ENCODE measurements at places on chromosomes 7 and 10. TPM values are rescaled to one million over a fixed set of nuclear protein-coding genes. Genes with fewer than 3 reads are reported as not detected.

Gene PTPN20
- 0.74 TPM for total RNA-seq

GRCh38 chr10:128973221-128973620 lies 493.8 kb upstream of the MGMT start:
- DNase-seq: no peak

Gene LUC7L2
- 67.3 TPM for total RNA-seq

- DNase-seq: no peak
These were observed 32.0 kb upstream of the ABCB4 start for GRCh38 chr7:87507446-87507845.

- DNase-seq: no peak
These were observed 96.8 kb downstream of the COL28A1 start for GRCh38 chr7:7438851-7439250.

Gene ANKRD1
- 1.6 TPM for total RNA-seq

DNA sequence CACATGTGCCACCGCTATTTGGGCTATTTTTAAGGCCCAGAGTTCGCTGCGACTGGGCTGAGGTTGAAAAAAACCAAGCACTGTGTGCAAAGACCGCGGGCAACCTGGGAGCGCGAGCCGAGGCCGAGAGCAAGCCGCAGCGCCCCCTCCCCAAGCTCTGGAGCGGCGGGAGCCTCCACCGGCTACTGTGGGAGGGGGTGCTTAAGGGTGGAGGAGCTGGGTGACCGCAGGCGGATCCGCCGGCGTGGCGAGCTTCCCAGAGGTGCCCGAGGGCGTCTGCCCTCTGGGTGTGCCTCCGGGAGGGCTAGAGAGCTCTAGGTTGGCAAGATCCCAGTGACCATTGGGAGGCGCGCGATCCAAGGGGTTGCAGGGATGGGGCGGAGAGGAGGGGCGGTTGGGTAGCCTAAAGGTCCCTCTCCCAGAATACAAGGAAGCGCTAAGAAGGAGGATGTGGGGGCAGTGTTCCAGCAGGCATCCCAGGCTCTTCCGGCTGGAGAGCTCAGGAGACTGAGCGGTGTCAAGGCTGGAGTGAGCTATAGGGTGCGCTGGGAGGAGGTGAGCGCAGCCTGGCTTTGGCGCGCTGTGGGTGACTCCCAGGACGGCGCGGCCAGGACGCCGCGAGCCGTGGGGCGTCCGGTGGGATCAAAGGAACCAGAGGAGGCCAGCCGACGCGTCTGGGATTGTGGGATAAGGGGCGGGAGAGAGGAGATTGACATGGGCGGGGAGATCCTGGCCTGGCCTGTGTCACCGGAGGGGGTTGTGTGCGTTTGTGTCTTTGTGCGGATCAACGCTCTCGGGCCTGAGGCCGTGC lies 8.0 kb downstream of the DLX5 start:
- no peak for DNase-seq

DNA sequence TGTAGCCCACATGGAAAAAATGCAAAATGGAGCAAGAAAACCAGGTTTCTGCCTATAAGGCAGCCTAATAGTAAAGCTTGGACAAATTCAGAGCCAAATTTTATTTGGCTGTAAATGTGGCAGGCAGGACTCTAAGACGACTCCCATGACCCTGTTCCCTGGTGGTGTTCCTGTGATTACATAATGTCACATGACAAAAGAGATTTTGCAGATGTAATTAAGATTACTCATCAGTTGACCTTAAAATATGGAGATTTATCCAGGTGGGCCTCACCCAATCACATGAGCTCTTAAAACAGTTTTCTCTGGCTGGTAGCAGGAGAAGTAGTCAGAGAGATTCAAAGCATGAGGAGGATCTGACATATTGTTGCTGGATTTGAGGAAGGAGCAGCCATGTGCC lies 303.1 kb upstream of the IMMP2L start:
- no peak for DNase-seq

Gene GNAI1
- total RNA-seq: 179 TPM

DNA sequence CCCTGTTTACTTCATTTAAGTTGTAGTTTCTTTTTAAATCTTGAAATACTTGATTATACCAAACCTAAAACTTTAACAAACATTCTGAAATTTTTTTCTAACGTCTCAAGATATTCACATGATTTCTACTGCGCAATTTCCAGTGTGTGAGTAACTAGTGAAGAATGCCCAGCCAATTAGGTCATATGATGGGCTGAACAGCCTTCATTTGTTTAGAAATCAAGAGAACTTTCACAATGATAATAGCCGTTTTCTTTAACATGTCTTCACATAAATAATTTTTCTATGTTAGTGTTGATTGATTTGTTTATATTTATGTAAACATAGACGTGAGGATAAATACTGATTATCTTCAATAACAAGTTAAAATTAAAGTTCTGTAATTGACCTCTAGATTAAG lies 21.8 kb downstream of the STAM start:
- no peak for DNase-seq

GRCh38 chr7:142313528-142313927 lies 55.7 kb upstream of the PRSS58 start:
- DNase-seq: no peak

- DNase-seq: peak; percentile 77
These were observed 81.0 kb upstream of the GNA12 start for GRCh38 chr7:2924866-2925840.

DNA sequence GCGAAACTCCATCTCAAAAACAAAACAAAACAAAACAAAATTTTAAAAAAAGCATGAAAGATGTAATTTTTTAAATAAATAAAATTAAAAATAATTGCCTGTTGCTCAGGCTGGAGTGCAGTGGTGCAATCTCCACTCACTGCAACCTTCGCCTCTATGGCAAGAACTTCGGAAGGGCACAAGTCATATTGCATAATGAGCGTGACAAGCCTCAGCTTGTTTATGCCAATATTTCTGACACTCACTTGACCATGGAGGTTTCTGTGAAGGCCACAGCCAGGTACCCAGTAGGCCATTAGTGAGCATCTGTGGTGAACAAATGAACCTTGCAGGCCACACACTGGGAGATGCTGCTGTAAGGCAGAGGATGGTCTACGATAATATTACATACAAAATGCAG lies 106.1 kb upstream of the KMT2C start:
- DNase-seq: no peak

Gene AS3MT
- 2.1 TPM for total RNA-seq

DNA sequence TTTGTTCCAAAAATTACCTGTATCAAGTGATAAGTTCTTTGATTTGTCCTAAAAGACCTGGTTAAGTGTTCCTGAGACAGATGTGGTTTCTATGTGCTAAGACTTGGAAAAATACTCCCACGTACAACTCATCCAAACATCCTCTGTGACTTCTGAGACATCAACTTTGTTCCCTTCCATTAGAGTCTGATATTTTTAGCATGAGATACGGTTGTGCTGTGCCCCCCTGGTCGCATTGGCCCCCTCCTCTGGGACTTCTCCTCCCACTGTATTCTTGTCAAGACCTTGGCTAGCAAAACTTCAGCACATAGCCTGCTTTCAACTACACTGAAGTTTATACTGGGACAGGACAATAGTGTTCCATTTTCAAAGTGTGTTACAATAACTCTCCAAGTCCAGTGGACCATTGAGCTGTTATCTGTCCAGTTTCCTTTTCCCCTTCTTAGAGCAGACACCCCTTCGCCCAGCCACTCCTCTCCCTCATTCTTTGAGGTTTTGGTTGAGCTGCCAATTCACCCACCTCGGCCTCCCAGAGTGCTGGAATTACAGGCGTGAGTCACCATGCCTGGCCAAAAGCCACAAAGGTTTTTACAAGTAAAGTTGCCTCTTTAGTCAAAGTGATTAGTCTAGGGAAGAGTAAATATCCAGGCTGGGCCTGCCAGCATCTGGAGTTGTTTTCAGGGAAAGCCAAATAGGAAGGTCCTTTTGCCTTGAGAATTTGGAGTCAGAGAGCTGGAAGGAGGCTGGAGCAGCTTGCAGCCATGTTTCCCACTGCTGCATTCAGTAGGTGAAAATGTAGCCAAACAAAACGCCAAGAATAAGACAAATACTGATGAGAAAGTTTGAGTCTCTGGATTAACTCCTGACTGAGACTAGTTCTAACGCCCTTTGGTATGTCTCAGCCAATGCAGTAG lies 17.8 kb upstream of the PDLIM1 start:
- no peak for DNase-seq

- no peak for DNase-seq
These were observed 63.1 kb upstream of the SORCS3 start for GRCh38 chr10:104577861-104578521.

Gene ADRA2A
- 187 TPM for total RNA-seq

Gene INHBA
- 1.00 TPM for total RNA-seq

DNA sequence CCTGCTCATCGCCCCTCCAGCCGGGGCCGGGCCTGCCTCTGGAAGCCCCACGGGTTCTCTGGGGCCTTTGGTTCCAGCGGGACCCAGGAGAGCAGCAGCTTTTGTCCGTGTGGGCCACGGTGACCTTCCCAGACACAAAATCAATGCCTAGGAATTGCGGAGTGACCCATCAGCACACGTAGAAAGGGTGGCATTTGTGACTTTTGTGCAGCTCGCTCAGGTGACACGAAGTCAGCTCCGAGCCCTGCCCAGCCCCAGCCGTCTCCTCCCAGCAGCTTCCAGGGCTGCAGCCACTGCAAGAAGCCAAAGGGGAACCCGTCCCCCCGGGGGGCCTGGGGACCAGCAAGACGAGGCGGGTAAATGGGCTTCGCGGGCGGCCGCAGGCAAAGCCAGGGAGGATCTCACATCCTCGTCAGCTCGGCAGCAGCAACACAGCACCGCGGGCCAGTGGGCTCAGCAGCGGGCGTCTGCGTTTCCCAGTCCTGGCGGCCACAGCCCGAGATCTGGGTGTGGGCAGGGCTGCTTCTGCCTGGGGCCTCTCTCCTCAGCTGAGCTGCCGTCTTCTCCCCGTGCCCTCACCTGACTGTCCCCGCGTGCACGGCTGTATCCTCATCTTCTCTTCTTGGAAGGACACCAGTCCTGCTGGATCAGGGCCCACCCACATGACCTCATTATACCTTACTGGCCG lies 88.5 kb downstream of the PAXIP1 start:
- DNase-seq: peak; percentile 86

GRCh38 chr10:97550336-97551149 lies 22.0 kb upstream of the ANKRD2 start:
- DNase-seq: no peak

Gene GRID2IP
- not detected for total RNA-seq

Gene GJD4
- not detected for total RNA-seq

Gene BAZ1B
- total RNA-seq: 54.5 TPM

DNA sequence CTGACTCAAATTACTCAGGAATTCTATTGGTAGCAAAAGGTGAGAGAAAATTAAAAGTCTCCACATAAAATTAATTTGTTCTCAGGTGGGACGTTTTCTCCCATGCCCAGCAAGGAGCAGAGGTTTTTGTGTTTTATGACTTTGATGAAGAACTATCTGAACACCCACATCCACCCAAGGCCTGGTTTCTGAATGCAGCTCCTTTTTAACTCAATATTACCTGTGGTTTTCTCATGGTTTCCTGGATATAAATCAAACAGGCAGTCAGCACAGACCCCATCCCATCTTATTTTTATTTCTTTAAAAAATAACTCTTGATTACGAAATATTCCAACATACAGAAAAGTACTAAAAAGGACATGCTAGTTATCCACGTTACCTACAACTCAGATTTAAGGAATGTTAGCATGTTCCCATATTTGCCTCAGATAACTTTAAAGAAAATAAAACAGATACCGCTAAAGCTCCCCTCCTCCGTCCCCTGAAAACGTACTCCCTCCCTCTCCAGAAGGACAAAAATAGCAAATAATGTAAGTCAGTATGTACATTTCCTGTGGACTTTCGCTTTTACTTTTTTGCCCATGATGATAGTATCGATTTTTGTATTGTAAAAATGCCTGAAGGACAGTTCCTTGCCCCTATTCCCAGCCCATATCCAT lies 43.4 kb downstream of the GLI3 start:
- DNase-seq: no peak

GRCh38 chr10:33955676-33956075 lies 621.2 kb upstream of the NRP1 start:
- no peak for DNase-seq

- DNase-seq: no peak
These were observed 68.8 kb upstream of the IFRD1 start for GRCh38 chr7:112381311-112382091.

DNA sequence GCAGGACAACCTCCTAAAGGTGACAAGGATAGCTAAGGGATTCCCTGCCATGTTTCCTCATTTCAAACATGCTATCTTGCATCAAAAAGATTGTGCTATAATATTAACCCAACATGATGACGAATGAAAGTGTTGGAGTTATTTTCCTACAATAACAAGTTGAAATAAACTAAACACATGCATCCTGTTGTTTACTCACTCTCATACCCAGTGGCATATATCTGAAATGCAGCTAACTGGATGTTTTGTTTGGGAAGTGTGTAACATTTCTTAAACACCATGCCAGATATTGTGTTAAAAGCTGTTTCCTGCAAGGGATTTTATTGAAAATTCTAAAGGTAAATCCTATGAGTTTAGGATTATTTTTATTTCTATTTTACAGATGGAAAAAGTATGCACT lies 139.6 kb downstream of the TFPI2 start:
- DNase-seq: no peak

DNA sequence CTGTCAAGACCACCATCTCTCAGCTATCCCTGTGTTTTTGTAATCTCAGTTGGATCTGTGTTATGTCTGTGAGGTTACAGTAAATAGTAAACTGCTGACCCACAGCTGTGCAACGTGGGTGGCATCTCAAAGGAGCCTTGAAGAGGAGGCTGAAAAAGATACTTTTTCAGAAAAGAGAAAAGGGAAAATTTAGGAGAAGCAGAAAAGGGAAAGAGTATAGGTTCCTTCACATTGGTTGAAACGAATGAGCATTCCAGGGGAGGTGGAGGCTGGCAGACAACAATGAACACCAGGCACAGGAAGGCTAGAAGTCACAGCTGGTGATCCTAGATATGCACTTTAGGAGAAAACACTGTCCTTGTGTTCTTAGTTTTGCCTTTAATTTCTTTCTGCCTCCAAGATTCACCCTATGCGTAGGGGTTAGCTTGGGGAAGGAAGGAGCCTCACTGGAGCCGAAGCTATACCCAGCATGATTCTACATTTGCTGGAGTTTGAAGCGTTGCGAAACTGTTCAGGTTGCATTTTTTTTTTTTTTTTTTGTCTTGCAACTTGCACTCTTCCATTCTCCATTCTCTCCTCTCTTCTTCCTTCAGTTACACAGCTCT lies 18.3 kb downstream of the CPED1 start:
- DNase-seq: no peak

Measured in mesenteric fat pad (tissue), 1 donor.